CD8-positive, alpha-beta memory T cell (primary cell): ENCODE measurements at places on chromosomes 11 and 22.
A peak's percentile ranks its signal among the peaks of the same experiment; 100 is the strongest.

- DNase-seq = no peak
Observed at GRCh38 chr11:78429660-78430059, 12.0 kb upstream of the GAB2 start.

DNA sequence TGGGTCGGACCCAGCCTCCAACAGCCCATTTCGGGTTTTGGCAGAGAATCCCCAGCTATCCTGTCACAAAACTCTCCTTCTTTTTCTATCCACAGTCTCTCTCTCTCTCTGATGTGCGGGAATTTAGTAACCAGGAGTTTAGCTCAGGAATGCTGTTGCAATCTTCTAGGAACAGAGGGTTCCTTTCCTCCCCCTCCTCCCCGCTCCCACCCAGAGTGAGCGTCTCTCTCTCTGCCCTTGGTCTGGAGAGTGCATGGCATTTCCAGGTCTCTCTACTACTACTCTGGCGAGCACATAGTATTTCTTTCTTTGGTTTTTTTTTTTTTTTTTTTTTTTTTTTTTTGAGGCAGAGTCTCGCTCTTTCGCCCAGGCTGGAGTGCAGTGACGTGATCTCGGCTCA is 17.7 kb downstream of the APIP start:
- no peak for DNase-seq

DNA sequence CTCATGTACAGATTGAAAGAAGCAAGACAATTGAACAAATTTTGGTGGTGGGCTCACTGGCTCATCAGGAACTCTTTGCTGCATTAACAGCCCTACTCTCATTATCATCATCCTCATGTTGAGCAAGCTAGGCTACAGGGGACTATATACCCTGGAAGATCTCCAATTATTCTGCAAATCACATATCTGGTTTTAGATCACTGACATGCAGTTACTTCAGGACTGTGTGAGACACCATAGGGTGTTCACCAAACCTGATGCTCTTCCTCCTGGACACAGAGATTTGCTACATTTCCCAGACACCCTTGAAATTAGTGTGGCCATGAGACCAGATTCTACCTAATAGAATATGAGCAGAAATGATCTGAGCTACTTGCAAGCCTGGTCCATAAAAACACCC is 23.0 kb upstream of the ME3 start:
- no peak for DNase-seq

DNA sequence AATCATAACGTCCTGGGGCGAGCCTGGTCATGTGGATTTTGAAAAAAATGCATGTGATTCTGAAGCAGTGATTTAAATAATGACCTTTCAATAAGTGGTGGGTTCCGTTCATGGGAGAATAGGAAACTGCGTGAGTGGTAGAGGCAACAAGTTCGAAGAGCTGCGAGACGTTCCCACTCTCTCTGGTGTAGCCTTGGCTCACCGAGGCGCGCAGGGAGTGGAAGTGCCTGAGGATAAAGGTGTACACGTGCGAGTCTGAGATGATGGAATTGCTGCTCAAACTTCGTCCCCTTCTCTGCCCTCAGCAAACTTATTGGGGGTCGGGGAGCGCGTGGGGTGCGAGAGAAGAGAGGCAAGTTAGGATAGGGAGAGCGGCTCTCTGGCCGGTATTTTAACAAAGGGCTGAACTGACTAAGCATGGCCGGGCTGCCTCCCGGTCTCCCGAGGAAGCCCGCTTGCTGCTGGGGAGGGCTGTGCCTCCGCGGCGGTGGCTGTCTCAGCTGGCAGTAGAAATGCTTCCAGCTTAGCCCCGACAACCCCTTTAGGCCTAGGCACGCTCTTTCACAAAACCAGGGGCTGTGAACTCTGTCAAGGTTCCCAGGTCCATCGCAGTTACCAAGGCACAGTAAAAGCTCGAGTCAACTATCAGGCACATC is 875 bp upstream of the STT3A start:
- peak; percentile 55 for DNase-seq

DNA sequence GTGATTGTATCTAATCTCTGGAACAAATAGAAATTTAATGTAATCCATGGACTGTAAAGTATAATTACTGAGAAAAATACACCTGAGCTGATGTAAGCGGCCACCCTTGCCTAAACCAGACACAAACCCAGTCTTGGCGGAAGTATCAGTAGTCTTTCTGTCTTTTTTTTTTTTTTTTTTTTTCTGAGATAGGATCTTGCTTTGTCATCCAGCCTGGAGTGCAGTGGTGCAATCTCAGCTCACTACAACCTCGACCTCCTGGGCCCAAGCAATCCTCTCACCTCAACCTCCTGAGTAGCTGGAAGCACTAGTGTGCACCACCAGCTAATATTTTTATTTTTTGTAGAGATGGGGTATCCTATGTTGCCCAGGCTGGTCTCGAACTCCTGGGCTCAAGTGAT is 5.5 kb upstream of the CXCR5 start:
- DNase-seq = peak; percentile 58

DNA sequence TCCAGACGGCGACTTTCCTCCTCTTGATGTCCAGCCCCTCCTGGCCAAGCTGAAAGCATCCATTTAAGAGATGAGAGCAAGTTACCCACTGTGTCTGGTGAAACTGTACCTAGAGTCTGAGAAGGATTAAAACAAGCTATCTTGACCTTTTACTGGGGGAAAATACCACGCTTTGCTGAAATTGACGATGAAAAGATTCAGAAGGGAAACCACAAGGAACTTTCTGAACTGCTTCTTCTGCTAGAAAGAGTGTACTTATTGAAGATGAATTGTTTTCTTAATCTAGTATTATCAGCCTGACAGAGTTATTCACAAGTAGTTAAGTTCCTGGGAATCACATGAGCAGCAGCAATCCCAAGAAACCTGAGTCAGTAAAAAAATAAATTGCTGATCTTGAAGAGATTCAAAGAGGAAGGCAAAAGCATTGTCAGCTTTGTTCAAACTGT is 13.1 kb upstream of the MS4A6A start:
- DNase-seq = no peak

- DNase-seq = no peak
Observed at GRCh38 chr22:47291565-47292495, 529.4 kb downstream of the TBC1D22A start.
